Progenitor cell of endocrine pancreas (in vitro differentiated cells): ENCODE measurements at places on chromosomes 2 and 18.

DNA sequence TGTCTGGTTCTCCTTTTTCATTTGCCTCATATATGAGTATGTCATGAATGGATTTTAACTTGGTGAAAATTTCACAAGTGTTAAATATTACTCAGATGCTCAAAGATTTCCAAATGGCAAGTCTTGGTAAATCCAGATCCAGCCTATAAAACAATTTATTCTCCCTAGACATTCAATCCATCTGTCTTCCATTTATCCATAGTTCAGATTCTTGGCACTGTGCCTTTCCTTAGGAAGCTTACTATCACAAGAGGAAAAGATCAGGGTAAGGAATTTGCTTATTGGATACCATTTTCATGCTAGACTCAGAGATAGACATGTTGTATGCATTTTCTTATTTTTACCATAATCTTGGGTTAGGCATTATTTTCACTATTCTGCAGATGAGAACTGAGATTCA is 72.5 kb upstream of the LRRTM1 start:
- no peak for DNase-seq

DNA sequence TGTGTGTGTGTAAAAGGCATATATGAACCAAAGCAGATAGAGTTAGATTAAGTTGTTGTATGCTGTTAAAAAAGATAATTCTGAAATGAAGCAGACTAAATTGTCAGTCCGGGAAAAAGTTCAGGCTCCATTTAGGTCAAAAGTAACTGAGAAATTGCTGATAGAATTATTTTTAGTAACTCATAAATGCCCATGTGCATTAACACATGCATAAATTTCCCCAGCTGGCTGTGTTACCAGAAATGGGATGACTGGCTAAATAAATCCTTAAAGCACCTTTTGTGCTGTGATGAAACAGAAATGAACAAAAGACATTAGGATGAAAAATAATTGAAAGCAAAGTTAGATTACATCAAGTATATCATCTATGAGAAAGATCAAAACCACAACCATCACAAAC is 111.3 kb downstream of the NYAP2 start:
- DNase-seq: no peak

- no peak for DNase-seq
These were observed 193.0 kb upstream of the RGPD4 start for GRCh38 chr2:107633580-107634147.

DNA sequence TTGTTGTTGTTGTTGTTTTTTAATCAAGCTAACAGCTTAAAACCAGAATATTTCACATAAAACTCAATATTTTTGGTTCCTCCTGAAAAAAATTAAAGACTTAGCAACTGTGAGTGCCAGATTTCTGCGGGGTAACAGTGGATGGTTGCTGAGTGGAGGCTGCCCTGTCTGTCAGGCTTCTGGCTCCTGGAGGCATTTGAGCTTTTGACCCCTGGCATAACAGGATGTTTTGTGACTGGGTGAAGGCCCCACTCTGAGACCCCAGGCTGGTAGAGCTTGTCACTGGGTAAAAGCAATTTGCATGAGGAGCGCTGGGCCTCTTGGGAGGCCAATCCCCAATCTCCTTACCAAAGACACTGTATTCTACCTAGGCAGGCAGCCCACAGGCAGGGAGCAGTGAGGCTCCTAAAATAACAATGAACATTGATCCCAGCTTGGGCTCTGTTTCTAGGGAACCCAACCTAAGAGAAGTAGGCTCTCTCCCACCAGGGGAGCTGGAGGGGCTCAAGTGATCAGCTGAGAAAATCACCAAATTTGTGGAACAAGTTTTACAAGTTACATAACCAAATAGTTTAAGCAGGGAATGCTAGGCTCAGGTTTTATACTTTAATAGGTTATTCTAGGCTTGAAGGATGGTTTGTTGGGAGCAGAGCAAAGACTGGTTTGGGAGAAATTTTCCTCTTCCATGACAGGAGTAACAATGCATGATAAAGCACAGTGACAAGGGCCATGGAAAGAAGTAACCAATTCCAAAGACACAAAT is 5.9 kb upstream of the SPRED2 start:
- no peak for DNase-seq

GRCh38 chr2:82198809-82199492 is 1894.4 kb upstream of the LRRTM1 start:
- no peak for DNase-seq

DNA sequence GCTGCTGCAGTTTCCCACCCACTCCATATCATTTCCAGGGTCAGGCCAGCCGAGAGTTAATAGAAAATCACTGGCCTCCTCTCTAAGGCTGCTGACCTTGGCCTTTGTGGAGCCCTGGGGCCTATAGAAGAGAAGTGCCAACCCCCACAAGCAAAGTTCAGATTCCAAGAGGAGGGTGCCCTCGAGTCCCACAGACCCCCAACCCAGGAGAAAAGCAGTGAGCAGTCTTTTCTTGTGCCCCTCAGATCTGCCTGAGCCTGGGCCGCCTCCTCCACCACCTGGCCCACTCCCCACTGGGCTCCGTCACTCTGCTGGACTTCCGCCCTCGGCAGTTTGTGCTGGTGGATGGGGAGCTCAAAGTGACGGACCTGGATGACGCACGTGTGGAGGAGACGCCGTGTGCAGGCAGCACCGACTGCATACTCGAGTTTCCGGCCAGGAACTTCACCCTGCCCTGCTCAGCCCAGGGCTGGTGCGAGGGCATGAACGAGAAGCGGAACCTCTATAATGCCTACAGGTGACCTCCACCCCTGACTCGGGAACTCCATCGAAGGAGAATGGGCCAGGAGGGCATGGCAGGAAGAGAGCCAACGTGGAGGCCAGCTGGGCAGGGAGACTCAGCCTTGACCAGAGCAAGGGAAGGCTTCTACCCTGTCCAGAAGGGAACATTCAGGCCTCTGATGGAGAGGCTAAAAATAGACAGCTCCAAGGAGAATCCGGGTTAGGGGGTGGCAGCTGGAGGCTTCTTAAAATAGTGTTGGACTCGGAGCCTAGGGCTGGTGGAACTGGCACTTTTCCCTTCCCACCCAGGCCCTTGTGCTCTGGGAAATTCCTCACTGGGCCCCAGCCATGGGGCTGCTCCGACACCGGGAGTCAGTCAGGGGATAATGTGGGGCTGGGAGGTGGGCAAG is 6.2 kb downstream of the PKDCC start:
- no peak for DNase-seq

DNA sequence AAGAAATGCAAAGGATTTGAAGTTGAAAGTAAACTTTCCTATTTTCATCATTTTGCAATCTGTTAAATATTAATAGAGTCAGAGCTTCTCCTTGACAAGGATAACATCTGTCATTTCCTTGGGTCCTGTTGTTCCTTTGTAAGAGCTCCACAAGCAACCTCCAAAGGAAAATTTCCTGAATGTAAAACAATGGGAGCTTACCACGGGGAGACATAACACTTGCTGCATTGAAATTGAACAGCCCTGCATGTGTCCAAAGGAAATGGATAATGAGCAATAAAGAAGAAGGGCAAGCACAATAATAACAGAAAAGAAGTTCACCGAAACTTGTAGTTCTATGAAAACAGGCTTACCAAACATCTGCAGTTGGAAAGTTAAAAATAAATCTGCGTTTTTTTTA is 42.0 kb upstream of the SCG2 start:
- DNase-seq: no peak

DNA sequence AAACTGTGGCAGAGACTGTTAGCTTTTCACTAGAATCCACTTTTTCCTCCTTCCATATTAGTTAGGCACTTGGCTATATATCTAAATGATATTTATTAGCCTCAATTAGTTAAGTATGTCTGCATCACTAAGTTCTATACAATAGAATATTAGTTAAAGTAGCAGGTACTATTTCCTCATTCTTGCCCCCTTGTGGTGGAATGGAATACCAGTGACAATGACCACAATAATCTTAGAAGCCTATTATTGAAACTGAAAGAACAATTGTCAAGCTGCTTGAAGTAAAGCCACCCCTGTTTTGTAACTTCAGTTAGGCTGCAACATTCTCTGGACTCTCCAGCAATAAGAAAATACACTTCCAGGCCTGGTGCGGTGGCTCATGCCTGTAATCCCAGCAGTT is 476.3 kb upstream of the VWC2L start:
- DNase-seq: no peak

- no peak for DNase-seq
These were observed 76.3 kb downstream of the PKP4 start for GRCh38 chr2:158533009-158533408.

- no peak for DNase-seq
These were observed 93.5 kb downstream of the VWA3B start for GRCh38 chr2:98180456-98180855.

GRCh38 chr2:189500456-189501160 is 59.3 kb downstream of the WDR75 start:
- no peak for DNase-seq

- DNase-seq: no peak
These were observed 628.6 kb upstream of the ID2 start for GRCh38 chr2:8053216-8053615.

DNA sequence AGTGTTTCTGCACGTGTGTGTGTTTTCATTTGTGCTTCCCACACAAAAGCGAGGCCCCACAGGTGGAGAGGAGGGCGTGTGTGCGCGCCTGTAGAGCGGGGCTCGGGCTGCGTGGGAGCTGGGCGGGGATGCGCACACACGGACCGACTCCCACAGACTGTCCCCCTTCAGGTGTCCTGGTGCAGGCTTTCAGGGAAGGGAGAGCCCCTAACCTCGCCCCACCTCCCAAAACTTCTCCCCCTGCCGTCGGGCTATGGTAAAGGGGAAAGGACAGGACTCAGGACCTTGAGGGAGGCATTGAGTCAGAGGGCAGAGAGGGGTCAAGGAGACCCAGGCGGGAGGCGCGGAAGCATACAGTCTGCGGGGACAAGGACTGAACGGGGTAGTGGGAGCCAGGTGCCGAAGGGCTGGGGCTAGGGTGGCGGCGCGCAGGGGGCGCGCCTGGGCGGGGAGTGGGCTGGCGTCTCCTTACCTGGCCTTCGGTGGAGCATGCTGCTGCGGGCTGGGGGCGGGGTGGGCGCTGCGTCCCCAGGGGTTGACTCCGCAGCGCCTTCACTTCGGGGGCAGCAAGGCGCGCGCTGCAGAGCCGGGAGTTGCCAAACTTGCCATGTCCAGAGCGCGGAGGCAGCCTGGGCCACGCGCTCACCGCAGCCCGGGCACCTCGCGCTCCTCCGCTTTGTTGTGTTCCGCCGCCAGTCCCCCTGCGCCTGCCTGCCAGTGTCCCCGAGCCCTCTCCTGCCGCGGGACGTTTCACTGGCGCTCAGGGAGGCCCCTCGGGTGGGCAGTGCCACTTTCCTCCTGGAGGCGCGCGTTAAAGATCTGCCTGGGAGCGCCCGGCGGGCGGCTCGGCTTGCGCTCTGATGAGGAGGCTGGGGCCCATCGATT is 302.0 kb downstream of the NCKAP5 start:
- DNase-seq: peak; percentile 28

- DNase-seq: no peak
These were observed 102.1 kb downstream of the SNTG2 start for GRCh38 chr2:1052771-1053191.

DNA sequence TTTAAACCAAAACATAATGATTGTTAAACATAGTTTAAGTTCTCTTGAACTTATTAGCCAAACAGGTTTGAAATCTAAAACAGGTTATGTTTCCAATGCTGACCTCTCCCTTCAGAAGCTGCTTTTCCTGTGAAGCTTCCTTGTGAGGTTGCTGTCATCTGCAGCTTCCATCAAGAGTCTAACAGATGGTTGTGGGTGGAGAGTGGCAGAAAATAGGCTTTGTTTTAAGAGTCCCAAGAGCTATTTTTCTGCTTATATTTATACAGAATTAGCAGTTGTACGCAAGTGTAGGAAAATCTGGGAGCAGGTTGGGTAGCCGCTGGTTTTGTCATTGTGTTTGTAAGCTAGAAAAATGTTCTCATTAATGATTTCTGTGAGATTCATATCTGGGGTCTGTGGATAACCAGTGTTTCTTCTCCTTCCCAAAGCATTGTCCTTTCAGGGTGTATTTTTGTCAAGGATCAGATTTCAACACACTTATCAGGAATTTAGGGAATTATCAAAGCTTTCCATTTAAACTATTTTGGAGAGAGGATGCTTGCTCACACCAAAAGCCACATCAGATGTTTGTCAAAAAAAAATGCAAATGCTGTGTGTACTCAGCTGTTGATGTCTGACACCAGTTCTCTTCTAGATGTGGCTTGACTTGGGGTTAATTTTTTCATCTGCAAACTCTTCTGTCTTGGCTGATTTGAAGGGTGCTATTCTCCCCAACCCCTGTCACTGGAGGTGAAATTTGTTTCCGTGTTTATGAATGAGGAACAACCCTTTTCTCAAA is 78.1 kb upstream of the KIF5C start:
- no peak for DNase-seq

- no peak for DNase-seq
These were observed 9.4 kb upstream of the TXNDC2 start for GRCh38 chr18:9876212-9876866.
